Mesothelial cell of epicardium (in vitro differentiated cells): ENCODE measurements at places on chromosomes 5 and 9.
A peak's percentile ranks its signal among the peaks of the same experiment; 100 is the strongest.

DNA sequence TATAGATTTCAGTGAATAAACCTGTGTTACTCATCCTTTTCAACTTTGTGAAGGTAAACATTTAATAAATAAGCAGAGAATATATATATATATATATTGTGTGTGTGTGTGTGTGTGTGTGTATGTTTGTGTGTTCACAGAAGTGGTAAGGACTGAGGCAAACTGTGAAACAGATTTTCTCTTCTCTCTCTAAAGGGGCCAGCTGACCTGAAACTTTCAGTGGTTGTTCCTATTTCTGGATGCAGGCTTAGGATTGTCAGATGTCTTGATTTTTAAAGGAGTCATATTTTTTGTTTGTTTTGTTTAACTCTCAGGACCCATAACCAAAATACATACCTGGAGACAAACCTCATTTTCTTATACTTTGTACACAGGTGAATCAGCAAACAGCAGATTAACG, 714.9 kb upstream of the MEF2C start:
- no peak overlapping the region for H3K27ac ChIP-seq
- H3K4me1 ChIP-seq = no peaks in the 10 kb centered on the region
- no peak overlapping the region for H3K4me3 ChIP-seq
- no peak for DNase-seq
- peaks cover 4% of the 10 kb centered on the region for H3K27me3 ChIP-seq

DNA sequence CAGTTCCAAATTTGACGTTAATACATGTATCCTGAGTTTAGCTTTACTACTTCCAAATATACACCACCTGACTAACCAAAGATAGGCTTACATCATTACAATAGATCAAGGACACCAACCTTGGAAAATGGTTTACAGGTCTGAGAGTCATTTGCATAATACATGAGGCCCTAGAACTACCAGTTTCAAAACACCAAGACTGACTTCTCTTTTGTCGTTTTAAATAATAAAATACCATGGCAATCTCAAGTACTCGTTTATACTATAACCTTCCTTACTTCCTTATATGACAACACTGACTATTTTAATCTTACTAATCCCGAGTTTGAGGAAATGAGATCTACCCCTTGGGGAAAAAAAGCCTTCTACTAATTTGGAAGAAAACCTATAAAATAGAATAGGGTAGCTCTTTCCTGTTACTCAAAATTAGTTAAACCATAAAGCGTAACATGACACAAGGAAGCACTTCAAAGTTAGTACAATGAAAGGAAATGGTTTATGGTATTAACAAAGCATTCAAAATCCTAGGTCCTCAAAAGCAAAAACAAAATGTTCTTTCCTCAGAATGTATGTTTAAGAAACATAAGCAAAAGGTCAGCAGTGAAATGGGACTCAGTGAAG, 42.1 kb downstream of the UBQLN1 start:
- no peak for DNase-seq
- H3K4me3 ChIP-seq = no peak overlapping the region
- no peaks in the 10 kb centered on the region for H3K27me3 ChIP-seq
- peaks cover 24% of the 10 kb centered on the region for H3K36me3 ChIP-seq

- H3K27me3 ChIP-seq = peaks cover 45% of the 10 kb centered on the region
- DNase-seq = no peak
- H3K36me3 ChIP-seq = no peaks in the 10 kb centered on the region
- no peaks in the 10 kb centered on the region for H3K4me1 ChIP-seq
- H3K27ac ChIP-seq = no peak overlapping the region
- no peak overlapping the region for H3K4me3 ChIP-seq
These were observed 7.6 kb downstream of the GRIN1 start for GRCh38 chr9:137146527-137146918.

DNA sequence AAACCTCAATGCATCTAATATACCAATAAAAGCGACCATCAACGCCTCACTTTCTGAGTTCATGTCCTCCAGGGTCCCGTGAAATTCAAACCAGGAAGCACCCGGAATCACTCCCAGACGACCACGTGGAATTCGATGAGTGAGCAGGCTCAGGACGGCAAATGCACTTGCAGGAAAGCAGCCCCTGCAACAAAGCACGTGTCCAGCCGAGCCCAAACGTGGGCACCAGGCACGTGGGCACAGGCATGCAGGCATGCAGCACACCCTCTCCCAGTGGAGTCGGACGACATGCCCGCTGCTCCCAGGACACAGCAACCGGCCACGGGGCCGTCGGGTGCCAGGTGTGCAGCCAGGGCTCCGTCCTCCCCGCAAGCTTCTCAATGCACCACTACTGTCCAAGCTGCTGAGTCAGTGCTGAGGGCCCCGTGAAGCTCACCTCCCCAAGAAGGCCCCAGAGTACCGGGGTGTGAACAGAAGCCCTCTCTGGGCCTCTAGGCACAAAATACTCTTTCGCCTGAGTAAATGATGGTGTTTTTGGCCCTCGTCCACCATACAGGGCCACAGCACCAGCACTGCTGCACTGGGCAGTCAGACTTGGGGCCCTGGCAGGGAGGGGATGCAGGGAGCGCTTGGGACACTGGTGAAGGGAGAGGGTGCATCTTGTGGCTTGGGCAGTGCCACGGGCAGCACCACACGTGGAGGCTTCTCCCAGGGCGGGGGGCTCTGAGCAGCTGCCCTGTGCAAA, 87.6 kb downstream of the VAV2 start:
- H3K4me3 ChIP-seq = no peak overlapping the region
- no peaks in the 10 kb centered on the region for H3K36me3 ChIP-seq
- peak overlapping the region; percentile 81 for H3K27ac ChIP-seq

- no peak overlapping the region for H3K27ac ChIP-seq
- no peak for DNase-seq
- H3K36me3 ChIP-seq = no peaks in the 10 kb centered on the region
- H3K27me3 ChIP-seq = no peaks in the 10 kb centered on the region
- H3K4me1 ChIP-seq = peaks cover 8% of the 10 kb centered on the region
These were observed 2228.2 kb upstream of the WWC1 start for GRCh38 chr5:166063261-166063660.

- H3K4me1 ChIP-seq = peaks cover 30% of the 10 kb centered on the region
- no peak overlapping the region for H3K27ac ChIP-seq
- H3K4me3 ChIP-seq = no peak overlapping the region
- DNase-seq = no peak
These were observed 54.7 kb upstream of the NEURL1B start for GRCh38 chr5:172586125-172587060.

DNA sequence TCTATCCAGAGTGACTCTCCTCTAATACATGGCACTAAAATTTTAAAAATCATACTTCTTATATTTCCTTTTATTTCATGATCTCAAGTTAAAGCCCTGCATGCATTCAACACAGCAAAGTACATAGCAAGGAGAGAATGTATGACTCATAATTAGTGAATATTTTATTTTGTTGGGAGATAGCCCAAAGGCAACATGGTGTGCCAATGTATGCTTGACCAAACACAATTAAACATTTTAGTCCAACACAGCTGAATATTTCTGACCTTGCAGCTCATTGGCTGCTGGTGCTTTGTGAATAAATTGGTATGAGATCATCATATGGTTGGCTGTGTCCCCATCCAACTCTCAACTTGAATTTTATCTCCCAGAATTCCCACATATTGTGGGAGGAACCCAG, 103.5 kb downstream of the NPR3 start:
- H3K27me3 ChIP-seq = peaks cover 7% of the 10 kb centered on the region
- H3K36me3 ChIP-seq = no peaks in the 10 kb centered on the region
- no peak for DNase-seq
- no peak overlapping the region for H3K4me3 ChIP-seq
- no peak overlapping the region for H3K27ac ChIP-seq

DNA sequence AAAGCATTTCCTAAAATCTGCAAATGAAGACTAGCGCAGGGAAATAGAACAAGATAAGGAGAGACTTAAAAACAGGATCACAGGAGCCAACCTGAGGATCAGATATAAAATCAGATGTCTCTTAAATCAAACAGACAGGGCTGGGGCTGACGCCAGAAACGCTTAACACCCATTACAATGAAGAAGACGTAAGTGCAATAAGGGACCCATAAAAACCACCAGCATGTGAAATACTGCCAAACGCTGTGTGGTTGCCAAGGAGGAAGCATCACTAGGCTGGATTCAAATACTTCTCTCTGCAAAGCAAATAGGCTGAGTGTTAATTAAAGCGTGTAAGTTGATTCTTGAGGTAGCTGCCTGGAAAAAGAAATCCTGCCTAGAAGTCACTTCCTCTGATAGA, 74.4 kb upstream of the ATP10B start:
- no peak for DNase-seq
- H3K36me3 ChIP-seq = no peaks in the 10 kb centered on the region
- no peak overlapping the region for H3K4me3 ChIP-seq
- no peak overlapping the region for H3K27ac ChIP-seq

DNA sequence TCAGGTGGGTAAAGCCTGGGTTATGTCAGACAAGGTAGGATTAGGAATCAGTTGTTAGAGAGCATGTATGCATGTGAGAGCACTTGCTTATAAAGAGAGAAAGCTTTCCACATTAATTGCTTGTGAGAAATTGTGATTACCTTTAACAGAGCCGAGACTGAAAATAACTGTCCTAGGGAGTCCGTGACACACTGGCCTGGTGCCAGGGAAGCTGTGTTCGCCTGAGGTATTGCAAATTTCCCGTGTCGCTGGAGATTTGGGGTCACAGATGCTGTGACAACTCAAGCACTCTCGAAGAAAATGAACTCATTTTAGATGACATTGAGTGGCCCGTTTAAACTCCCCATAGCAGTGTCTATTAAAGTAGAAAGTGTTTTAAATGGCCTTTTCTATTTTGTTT, 9.6 kb downstream of the SLC1A1 start:
- no peak overlapping the region for H3K4me3 ChIP-seq
- no peaks in the 10 kb centered on the region for H3K36me3 ChIP-seq
- H3K4me1 ChIP-seq = no peaks in the 10 kb centered on the region
- no peaks in the 10 kb centered on the region for H3K27me3 ChIP-seq

GRCh38 chr9:131275332-131276093, 797 bp downstream of the FAM78A start:
- H3K27ac ChIP-seq = no peak overlapping the region
- no peaks in the 10 kb centered on the region for H3K36me3 ChIP-seq
- H3K4me3 ChIP-seq = peak overlapping the region; percentile 52
- DNase-seq = no peak
- H3K4me1 ChIP-seq = peaks cover 2% of the 10 kb centered on the region

GRCh38 chr5:112735702-112736101, 2.0 kb upstream of the APC start:
- H3K27me3 ChIP-seq = no peaks in the 10 kb centered on the region
- DNase-seq = no peak
- H3K4me1 ChIP-seq = peaks cover 12% of the 10 kb centered on the region

DNA sequence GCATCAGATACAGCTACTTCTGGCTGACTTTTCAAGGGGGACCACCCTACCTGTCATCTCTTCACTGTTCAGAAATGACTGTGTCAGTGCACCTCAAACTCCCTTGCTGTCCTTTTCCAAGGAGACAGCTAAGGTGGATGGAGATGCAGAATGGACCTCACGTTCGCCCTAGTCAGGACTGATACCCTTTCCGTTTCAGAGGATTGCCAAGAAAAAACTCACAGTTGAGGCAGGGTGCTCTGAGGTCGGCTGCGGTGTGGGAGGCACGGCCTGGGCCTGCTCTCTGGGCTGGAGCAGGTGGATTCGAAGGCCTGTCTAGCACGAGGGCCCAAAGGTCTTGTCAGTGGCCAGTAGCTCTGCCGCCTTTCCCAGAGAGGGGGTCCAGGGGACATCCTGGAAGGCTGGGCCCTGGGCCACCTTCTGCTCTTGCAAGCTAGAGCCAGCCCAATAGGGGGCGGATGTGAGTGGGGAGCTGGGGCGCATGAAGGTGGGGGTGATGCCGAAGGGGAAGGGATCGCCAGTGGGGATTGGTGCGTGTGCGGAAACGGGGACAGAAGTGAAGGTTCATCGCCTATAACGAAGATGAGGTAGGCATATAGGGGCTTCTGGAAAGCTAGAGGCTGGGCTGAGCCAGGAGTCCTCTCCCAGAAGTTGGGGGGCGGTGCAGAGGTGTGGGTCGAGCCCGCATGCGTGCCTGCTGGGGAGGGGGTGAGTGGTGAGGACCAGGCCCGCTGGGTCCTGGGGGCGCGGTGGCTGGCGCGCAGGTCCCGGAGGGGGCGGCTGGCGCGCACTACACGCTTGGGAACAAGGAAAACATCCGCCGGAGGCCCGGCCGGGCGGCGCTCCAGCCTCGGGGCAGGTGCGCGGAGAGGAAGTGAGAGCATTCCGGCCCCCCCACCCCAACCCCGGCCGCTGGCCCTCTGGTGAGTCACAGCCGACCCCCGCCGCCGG, 2.5 kb upstream of the MSMP start:
- H3K27me3 ChIP-seq = no peaks in the 10 kb centered on the region
- H3K4me1 ChIP-seq = peaks cover 27% of the 10 kb centered on the region
- peaks cover 15% of the 10 kb centered on the region for H3K36me3 ChIP-seq
- H3K27ac ChIP-seq = peak overlapping the region; percentile 96

GRCh38 chr5:127074466-127074865, 1.2 kb upstream of the C5orf63 start:
- no peak overlapping the region for H3K27ac ChIP-seq
- H3K4me3 ChIP-seq = no peak overlapping the region
- H3K4me1 ChIP-seq = peaks cover 6% of the 10 kb centered on the region
- no peaks in the 10 kb centered on the region for H3K36me3 ChIP-seq
- DNase-seq = no peak

DNA sequence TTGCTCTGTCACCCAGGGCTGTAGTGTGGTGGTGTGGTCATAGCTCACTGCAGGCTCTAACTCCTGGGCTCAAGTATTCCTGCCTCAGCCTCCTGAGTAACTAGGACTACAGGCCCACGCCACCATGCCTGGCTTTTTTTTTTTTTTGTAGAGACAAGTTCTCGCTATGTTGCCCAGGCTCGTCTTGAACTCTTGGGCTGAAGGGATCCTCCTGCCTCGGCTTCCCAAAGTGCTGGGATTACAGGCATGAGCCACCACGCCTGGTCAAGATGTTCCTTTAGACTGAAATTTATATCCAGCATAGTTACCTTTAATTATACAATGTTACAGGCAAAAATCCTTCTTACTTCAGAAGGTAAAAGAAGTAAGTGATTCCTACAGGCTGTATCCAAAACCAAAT, 1.6 kb upstream of the DNAJC21 start:
- H3K27ac ChIP-seq = no peak overlapping the region
- no peaks in the 10 kb centered on the region for H3K27me3 ChIP-seq
- H3K4me3 ChIP-seq = no peak overlapping the region
- peaks cover 18% of the 10 kb centered on the region for H3K36me3 ChIP-seq
- DNase-seq = no peak

DNA sequence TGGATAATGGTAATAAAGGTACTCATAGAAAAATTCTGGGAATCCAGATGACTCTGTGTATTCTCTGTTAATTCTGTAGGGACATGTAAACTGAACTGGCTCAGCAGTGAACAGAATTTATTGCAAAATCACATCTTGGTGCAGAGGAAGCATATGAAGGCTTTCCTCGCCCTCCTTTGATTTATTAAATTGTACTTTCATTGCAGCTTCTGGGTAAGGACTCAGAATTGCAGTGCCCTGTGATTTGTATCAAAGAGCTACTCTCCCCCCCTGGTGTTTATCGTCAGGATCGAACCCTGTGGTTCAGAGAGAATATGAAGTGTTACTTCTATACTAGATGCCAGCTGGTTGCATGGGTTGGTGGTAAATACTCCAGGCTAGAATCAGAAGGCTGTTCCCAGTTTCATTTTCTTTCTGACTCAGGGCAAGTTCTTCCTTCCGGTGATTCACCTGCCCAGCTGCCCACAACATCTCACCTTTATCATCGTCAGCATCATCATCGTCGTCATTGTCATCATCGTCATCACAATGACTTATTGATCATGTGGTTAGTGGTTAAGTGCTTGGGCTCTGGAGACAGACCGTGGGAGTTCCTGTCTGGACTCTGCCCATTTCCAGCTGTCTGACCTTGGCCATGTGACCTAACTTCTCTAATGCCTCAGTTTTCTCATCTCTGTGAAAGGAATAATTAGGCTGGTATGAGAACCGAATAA, 238.8 kb downstream of the ARHGAP26 start:
- no peaks in the 10 kb centered on the region for H3K36me3 ChIP-seq
- H3K27me3 ChIP-seq = no peaks in the 10 kb centered on the region
- H3K4me1 ChIP-seq = peaks cover 5% of the 10 kb centered on the region
- DNase-seq = no peak
